Posterior cingulate gyrus (tissue), 11 donors: ENCODE measurements at places on chromosomes 6 and 20.

DNA sequence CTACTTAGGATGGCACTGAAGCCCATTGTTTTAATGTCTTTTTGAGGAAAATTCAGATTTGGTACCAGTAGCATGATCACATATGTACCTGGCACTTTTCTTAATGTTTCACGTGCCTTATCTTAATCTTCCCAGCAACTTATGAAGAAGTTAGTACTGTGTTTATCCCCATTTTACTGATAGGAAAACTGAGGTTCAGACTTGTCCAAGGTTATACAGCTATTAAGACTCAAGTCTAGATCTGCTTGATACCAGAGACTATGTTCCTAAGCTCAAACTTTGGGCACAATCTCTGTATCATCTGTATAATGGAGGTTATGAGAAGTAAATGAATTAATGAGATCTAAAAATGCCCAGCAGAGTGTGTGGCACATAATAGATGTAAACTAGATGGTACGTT, 179.7 kb upstream of the SUPT3H start:
- DNase-seq, result no peak

GRCh38 chr6:40389254-40389653, 197.9 kb downstream of the LRFN2 start:
- DNase-seq, result no peak

GRCh38 chr6:43738877-43739641, 31.0 kb upstream of the VEGFA start:
- no peak for DNase-seq

- DNase-seq, result no peak
Measured at GRCh38 chr6:169800116-169800667, 48.8 kb downstream of the ERMARD start.

DNA sequence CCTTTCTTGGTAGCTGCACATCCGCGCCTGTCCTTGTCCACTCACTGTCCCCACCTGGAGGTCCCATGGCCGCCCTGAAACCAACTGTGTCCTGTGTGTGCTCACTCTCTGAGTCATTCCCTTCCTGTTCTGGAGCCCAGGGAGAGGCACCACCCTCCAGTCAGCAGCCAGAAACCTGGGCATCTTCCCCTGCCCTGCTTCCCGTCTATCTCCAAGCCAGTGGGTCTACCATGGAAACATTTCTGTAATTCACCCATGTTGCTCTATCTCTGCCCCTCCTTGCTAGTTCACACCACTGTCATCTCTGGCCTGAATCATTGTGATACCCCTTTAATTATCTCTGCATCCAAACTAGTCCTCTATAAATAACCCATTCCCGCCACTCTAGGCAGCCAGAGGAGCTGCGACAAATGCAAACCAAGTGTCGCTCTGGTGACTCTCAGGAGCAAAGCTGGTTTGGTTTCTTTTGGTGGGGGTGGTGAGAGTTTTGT, 28.8 kb upstream of the SYNJ2 start:
- DNase-seq, result no peak

GRCh38 chr6:4892785-4893485, 110.9 kb downstream of the RPP40 start:
- no peak for DNase-seq

DNA sequence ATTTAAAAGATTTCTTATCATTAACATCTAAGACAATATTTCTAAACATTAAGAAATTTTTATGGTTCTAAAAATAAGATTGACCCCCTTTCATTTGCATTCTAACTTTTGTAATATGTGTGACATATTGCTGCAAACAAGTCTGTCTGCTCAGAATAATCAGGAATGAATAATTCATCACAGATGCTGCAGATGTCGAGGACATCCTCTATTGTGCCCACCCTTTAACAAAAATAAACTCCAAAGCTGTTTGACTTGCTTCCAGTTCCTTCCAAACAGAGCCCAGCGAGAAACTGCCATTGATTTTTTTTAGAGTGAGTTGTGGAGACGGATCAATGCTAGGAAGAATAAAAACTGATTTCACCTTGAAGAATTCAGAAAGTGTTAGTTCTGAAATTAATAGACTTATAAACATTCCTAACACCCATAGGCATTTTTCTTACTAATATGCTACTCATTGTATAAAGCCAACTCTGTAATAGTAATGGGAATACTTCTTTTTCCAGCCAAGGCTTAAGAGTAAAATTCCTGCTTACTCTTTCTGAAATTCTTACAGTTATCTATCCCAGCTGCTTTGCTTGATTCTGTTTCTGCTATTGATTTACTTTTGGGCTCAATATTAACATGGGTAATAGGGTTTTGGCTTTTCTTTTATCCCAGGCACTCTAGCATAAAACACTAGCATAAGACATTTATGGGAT, 244.8 kb upstream of the FAM83B start:
- no peak for DNase-seq

DNA sequence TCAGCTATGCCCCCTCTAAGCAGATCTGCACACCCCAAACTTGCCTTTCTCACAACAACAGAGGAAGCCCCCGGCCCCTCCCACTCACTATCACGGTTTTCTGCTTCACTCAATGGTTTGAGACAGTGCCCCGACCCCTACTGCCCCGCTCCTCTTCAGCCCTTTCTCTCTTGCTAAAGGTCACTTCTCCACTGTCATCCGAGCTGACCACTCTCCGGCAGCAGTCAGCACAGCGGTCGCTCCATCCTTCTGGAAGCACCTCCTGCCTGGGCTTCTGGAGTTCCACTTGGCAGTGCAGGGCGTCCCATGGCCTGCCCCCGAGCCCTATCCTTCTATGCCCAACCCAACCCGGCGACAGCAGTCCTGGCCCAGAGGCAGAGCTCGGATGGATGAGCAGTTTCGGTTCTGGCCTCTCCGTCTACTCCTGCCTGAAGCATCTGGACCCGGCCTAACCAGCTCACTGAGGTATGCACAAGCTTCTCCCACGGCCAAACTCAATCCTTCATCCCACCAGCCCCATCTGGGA, 4.1 kb downstream of the CTSZ start:
- no peak for DNase-seq

- no peak for DNase-seq
Measured at GRCh38 chr6:108874470-108875160, 26.4 kb downstream of the ARMC2 start.

DNA sequence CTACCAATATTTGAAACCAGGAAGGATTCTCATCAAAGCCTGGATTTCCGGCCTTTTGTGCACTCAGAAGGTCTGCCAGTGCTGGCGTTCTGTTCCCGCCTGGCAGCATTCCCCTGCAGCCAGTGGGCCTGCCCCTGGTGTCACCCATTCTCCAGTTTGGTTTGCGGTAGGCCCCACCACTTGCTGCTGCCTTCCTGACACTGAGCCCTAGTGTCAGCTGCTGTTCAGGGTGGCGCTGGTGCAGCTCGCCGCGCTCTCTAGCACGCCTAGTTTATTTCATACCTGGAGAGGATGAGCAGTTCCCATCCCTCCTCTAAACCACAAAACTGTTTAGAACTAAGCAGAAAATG, 9.5 kb downstream of the NPEPL1 start:
- peak; percentile 3 for DNase-seq

DNA sequence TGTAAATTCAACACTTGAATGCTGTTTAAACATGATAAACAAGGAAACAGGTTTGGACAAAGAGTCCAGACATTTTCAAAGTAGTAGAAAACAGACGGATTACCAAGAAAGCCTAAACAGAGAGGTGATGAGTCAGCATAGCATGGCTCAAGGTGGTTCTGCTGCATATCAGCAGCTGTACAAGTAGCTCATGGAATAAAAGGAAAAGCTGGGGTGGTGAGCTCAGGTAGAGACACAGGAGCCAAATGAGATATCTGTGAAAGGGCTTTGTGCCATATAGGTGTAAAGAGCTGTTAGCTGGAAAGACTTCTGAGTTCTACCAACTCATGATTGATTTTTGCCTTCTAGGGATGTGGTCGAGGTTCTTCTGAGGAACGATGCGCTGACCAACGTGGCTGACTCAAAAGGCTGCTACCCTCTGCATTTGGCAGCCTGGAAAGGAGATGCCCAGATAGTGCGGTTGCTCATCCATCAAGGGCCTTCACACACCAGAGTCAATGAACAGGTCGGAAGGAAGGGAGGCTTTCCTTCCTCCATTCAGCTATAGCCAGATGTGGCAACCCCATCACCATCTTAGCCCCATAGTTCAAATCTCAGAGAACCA, 80.7 kb downstream of the ANKS1A start:
- DNase-seq, result no peak

- DNase-seq, result no peak
Measured at GRCh38 chr6:86030875-86031274, 388.2 kb upstream of the SYNCRIP start.

DNA sequence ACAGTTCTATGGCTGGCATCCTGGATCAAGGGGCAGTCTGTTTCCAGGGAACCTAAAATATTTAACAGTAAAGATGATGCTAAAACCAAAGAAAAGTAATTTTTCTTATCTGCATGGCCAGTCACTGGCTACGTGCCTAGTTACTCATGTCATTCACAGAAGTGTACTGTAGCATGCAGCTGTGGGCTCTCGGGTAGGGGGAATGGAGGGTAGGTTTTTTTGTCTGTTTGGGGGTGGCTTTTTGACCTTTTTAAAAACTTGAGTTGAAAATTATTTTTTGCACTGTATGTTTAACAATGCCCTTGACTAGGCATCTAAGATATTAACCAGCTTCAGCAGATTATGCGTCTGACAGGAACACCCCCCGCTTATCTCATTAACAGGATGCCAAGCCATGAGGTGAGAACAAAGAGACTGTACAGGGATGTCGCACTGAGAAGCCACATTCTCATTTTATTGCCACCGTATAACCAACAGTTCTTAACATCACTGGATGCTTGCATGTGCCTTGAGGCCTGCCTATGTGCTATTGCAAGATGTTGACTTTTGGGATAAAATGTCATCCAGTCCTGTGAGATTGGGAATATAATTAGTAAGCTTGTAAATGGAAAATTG, 30.3 kb upstream of the MAPK13 start:
- no peak for DNase-seq

- DNase-seq, result no peak
Measured at GRCh38 chr6:150759483-150759882, 106.0 kb upstream of the MTHFD1L start.

DNA sequence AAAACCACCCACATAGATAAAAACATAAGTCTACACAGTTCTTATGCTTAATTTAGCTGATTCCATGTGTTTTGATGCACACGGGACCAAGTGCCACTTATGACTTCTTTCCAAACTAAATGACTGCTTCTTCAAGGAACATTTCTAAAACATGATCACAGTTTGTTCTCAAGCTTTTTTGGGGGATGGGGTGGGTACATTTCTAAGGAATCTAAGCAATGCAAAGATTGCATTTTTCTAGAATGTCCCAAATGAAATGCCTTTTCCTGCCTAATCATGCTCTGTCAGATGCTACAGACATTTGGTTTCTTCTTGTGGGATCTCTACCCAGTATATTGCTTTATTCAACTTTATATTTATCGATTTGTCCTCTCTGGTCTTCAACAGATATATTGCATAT, 496.8 kb upstream of the JAG1 start:
- DNase-seq, result no peak

DNA sequence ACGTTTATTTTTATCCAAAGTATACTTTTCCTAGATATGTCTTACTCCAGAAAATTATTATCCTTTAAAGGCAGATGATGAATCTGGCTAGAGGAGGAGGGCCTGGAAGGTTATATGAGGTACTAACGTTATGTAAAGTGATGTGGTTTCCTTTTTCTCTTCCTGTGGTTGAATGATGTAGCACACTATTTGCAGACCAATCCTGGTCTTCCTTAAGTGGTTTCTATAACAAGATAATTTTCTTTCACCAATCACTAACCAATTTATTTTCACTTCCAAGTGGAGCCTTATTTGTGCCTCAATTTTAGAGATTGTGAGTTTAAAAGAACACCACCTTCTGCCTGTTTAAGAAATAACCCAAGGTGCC, 154.6 kb upstream of the SOX4 start:
- DNase-seq, result no peak

DNA sequence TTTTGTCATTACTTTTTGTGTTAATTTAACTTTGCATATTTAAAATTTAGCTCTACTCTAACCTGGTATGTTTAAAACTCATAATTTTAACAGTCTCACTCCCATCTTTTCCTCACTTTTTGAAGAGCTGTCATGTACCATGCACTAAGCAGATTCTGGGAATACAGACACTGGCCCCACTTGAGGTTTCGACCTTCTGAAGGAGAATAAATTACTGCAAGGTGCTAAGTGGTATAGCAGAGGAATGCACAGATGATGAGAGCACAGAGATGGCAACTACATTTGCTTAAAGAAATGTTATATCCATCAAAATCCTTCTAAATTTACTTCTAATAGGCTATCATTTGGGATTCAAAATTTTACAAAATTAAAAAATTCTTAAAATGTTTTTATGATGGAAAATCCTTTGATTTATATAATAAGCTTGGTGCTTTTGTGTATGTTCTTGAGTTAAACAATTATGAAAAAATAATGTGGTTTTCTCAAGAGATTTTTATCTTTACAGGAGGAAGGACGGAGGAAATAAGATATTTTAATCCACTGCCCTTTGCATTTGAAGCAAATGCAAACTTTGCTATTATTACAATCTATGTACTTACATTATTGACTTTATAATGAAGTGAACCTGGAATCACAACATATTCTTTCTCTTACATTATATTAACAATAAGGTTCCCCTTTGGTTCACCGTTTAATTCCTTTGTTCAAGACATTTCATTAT, 79.3 kb downstream of the AHI1 start:
- no peak for DNase-seq

GRCh38 chr6:148590883-148591282, 155.9 kb upstream of the UST start:
- DNase-seq, result no peak

GRCh38 chr6:169082093-169082492, 171.6 kb downstream of the THBS2 start:
- no peak for DNase-seq

DNA sequence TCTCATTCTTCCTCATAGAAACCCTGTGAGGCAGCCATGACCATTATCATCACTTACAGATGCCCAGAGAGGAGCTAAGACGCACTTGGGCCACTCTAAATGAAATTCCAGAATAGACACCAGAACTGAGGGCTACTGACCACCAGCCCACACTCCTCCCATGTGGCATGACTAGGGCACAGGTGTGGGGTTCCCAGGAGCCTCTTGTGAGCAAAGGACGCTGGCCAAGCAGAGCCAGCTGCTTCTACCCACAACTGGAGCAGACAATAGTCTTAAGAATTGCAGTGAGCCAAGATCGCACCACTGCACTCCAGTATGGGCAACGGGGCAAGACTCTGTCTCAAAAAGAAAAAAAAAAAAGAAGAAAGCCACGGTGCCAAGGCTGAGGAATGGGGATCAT, 10.0 kb downstream of the AHCY start:
- no peak for DNase-seq

GRCh38 chr20:15076785-15077184, 739.4 kb upstream of the FLRT3 start:
- no peak for DNase-seq

DNA sequence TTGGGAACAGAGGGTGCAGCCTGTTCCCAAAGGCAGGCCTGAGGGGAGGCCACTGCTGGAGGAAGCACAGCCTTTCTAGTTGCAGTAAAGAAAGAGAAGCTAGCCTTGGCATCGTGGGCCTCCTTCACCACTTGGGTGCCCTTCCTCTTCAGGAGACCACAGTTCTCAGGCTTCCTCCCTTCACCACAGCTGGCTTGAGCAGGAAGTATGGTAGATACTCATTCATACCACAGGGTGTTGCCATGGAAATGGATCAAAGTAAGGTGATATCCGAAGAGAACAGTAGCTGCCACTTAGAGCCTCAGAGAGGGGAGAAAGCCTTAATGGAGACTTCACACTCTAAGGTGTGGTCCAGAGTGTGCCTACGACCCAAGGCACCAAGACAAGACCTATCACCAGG, 120.4 kb upstream of the RIPOR2 start:
- no peak for DNase-seq

GRCh38 chr20:50587291-50587961, 77.2 kb downstream of the PTPN1 start:
- DNase-seq, result no peak
